ENCODE measurements at places on chromosomes 11 and 22.

GRCh38 chr22:39081598-39081997 lies 4.5 kb downstream of the APOBEC3G start:
- DNase-seq = no peak

DNA sequence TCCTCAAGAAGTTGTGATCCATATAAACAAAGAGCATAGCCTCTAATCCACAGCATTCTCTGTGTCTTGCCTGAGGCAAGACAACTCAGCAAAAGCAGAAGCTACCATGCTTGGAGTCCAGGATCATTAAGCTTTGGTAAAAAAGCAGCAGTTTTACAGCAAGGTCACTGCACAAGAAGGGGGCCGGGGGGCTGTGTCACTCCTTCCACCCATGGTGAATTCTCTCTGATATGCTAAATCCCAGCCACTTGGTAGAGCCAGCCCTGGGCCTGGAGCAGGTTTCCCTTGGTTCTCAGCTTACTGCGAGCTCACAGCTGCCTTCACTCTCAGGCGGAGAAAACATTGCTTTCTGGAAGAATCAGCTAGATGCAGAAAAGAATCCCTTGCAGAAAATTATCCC lies 144.7 kb downstream of the TENM4 start:
- no peak for DNase-seq

DNA sequence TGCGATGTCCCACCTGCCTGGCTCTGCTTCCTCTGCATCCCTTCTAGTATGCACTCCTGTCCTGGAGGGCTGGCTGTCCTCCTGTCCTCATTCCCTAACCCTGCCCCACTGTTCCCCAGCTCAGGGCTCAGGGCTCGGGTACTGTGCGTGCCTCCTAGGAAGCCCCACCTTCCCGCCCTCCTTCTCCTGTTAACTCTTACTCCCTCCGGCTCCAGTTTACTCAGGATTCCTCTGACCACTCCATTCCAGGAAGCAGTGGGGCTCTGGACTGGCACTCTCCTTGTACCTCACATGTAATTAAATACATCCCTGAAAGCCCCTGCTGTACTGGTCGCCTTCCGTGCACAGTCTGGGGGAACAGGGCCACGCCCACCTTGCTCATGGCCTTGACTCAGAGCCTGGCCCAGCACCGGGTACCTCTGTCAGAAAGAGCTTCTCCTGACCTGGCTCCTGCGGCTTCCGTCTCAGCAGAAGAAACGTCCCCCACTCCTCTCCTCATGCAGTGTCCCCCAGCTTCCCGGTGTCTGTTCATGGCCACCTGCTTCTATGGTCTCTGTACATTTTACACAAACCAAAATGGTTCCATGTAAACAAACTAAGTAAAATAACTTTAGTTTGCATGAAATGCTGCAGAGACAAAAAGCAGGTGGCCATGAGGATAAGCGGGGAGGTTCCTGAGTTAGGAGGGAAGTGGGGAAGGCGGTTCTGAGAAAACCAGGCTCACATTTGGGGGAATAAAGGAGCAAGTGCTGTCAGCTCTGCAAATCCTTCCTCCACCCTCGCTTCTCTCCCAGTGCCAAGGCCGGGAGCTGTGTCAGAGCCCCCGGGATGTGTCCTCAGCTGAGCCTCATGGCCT lies 445.9 kb downstream of the BRD1 start:
- DNase-seq = no peak

DNA sequence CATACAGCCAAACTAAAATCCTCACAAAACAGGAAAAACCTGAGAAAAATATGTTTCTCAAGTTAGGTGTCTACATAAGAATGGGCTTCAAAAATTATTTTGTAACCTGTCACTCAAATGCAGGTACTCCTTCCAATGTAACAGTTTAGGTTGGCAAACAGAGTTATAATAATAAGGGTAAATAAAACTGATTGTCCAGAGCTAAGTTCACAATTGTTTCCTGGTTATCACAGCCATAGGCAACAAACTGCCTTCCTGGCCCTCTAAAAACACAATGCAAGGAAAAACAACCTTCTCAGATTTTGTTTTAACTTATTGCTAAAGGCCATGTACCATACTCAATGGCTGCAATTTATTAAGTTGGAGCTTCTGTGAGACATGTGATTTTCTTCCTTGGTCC lies 36.4 kb downstream of the SNX19 start:
- no peak for DNase-seq

DNA sequence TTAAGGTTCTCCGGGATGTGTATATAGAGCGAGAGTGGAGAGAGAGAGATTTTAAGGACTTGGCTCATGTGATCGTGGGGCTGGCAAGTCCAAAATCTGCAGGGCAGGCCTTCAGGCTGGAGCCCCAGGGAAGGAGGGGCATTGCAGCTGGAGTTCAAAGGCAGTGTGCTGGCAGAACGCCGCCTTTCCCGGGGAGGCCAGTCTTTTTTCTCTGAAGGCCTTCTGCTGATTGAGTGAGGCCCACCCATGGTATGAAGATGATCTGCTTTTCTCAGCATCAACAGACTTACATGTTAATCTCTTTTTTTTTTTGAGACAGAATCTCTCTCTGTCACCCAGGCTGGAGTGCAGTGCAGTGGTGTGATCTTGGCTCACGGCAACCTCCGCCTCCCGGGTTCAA lies 25.4 kb downstream of the FBLN1 start:
- no peak for DNase-seq

DNA sequence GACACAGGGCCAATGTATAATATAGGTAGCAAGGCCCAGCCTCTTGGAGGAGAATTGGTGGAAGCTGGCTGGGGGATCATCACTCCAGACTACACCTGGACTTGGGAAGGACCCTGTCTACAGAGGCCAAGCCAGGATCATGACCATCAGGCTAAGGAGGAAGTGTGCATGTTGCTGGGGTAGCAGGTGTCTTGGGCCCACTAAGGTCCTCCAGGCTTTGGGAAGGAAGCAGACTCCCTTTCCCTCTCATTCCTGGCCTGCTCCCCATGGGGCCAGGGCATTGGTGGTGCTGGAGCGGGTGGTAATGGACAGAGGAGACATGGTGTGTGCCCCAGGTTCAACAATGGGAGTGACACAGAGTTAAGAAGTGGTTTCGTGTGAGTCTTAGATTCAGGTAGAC lies 16.0 kb upstream of the TUB start:
- DNase-seq = no peak

GRCh38 chr11:27355575-27356104 lies 7.4 kb downstream of the CCDC34 start:
- no peak for DNase-seq

- DNase-seq = no peak
Observed at GRCh38 chr11:64291752-64292459, 804 bp downstream of the KCNK4 start.

DNA sequence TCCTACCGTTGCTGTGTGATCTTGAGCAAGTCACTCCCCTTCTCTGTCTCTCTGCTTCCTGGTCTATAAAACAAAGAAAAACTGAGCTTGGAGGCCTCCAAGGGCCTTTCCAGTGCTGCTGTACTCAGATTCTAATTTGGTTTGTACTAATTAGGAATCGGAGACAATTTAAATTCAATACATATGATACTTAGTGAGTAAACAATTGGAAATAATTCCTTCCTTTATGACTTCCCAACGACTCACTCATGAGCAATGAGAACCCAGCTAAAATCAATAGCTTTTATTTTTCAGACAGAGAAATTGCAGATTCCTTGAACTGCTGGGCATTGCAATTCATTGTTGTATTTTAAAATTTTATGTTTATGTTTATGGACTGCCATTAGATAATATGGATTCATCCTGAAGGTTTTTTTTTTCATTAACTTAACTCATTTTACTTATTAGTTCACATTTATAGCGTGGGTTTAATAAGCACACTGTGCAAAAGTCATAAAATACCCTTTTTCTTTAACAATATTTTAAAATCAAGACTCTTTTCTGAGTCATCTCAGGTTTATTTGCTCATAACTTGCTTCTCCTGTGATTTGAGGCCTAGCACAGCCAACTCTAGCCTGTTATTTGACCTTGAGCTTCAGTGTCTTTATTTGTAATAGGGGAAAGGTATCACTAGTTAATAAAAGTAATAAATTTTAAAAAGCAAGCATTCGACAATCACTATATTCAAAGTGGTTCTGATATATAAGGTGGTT lies 95.8 kb downstream of the TP53I11 start:
- DNase-seq = no peak

DNA sequence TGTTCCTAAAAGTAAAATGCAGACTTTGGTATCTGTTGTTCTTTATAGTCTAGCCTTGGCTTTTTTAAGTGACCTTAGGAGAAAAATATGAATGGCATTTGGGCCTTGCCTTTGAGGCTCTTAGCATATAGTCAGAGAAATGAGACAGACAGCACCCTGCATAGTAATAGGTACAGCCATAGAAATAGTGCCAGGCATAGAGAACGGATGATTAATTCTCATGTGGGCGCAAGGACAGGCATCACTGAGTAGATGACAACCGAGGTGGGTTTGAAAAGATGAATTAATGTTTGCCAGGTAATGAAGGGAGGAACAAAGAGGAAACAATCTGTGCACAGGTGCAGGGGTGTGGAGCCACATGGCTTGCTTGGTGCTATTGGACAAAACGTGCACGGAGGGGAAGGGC lies 90.5 kb downstream of the BMAL1 start:
- DNase-seq = no peak

- no peak for DNase-seq
Observed at GRCh38 chr11:34256150-34256549, 101.7 kb downstream of the ABTB2 start.

- no peak for DNase-seq
Observed at GRCh38 chr11:110463153-110463552, 33.4 kb downstream of the FDX1 start.

GRCh38 chr11:86499723-86500129 lies 125.0 kb downstream of the CCDC81 start:
- DNase-seq = no peak

DNA sequence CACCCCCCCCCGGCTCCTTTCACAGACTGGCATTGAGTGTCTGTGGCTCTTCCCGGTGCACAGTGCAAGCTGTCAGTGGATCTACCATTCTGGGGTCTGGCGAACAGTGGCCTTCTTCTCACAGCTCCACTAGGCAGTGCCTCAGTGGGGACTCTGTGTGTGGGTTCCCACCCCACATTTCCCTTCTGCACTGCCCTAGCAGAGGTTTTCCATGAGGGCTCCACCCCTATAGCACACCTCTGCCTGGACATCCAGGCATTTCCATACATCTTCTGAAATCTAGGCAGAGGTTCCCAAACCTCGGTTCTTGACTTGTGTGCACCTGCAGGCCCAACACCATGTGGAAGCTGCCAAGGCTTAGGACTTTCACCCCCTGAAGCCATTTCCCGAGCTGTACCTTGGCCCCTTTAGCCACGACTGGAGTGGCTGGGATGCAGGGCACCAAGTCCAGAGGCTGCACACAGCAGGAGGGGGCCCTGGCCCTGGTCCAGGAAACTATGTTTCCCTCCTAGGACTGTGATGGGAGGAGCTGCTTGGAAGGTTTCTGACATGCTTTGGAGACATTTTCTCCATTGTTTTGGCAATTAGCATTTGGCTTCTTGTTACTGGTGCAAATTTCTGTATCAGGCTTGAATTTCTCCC lies 26.0 kb downstream of the BCL2L13 start:
- DNase-seq = no peak

- no peak for DNase-seq
Observed at GRCh38 chr11:111938687-111939160, 1.6 kb downstream of the DIXDC1 start.

GRCh38 chr11:123356539-123356938 lies 73.5 kb upstream of the GRAMD1B start:
- no peak for DNase-seq

DNA sequence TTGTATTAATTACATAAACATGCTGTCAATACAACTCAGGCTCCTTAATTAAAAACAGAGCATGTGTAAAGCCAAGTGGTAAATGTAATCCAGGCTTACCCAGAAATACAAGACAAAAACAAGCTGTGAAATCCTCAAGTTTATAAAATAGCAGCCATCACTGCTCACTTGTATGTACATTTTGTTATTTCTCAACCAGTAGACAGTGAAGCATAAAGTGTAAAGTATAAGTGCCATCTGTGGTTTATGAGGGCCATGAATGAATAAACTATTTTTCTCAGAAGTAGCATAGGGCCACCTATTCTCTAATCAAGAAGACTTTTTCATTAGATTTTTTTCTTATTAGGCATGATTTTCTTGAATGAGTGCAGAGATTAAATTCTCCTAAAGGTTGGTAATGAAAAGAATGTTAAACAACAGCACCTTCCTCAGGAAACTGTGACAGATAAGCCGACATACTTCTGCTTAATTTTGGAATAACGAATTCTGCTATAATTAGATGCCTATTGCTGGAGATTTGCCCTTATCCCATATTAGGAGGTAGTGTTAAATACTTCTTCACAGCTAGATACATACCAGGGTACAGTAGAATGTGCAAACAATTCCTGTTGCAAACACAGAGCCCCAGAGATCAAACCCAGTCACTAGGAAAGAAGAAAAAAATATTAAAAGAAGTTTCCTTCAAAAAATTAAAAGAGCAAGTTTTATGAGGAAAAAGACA lies 13.0 kb downstream of the SLC5A12 start:
- no peak for DNase-seq

- no peak for DNase-seq
Observed at GRCh38 chr22:37219533-37219932, 7.3 kb upstream of the SSTR3 start.
